Vagina (tissue), 2 donors: ENCODE measurements at places on chromosomes 13 and 19.
A peak's percentile ranks its signal among the peaks of the same experiment; 100 is the strongest.

DNA sequence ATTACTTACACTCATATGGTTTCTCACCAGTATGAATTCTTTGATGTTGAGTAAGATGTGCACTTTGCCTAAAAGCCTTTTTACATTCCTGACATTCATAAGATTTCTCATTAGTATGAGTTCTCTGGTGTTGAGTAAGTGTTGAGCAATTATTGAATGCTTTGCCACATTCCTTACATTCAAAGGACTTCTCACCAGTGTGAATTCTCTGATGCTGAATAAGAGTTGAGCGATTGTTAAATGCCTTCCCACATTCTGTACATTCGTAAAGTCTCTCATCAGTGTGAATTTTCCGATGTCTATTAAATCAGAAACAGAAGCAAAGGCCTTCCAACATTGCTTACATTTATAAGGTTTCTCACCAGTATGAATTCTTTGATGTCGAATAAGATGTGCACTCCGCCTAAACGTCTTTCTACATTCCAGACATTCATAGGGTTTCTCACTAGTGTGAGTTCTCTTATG lies 14.2 kb upstream of the ZFP30 start:
- DNase-seq = no peak

DNA sequence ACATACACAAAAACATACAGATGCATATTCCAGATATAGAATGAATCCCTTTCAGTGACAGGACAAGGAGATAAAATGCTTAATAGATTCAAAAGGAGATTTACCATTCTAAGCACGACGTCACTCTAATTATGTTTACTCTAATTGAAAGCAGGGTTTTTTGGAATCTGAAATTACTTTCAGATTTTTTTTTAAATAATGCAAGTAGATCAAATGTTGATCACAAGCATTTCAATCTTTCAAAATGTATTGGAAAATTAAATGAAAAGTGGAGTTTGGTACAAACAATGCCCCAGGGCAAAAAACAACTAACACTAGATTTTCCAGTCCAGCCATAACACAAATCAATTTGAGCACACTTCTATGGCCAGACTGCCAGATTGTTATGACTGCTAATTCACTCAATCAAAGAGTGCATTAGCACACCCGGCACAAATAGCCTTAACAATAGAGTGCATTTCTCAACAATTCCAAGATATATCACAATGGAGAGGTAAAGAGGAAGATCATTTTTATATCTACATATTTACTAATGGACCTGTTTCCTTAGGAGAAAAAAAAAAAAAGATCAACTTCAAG lies 4.3 kb upstream of the DACH1 start:
- DNase-seq = no peak

DNA sequence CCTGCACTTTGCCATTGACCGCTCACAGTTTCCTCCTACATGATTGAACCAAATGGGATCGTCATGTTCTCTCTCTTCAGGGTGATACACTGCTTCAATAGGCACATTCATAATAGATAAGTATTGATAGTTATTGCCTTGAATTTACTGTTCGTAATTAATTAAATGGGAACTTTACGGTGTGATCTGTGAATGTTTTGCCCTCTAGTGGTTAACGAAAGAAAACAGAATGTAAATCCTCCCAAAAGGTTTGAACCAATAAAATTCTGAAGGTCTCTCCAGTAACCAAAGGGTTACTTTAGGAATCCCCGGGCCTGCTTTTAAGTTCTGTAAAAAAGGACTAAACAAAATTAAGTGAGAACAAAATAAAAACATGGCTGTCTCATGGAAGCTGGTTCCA lies 389.3 kb downstream of the DACH1 start:
- no peak for DNase-seq

- no peak for DNase-seq
Observed at GRCh38 chr19:53670345-53670744, 38.5 kb downstream of the DPRX start.

GRCh38 chr13:45783346-45784043 lies 68.1 kb downstream of the SIAH3 start:
- peak; percentile 72 for DNase-seq

GRCh38 chr13:49649963-49650312 lies 21.6 kb downstream of the ARL11 start:
- DNase-seq = no peak

- DNase-seq = no peak
Observed at GRCh38 chr19:47093254-47093653, 20.3 kb downstream of the ZC3H4 start.

GRCh38 chr19:46006411-46006810 lies 11.1 kb downstream of the CCDC61 start:
- DNase-seq = no peak
